ENCODE measurements at places on chromosomes 1 and 21. TPM values are rescaled to one million over a fixed set of nuclear protein-coding genes. Genes with fewer than 3 reads are reported as not detected.

DNA sequence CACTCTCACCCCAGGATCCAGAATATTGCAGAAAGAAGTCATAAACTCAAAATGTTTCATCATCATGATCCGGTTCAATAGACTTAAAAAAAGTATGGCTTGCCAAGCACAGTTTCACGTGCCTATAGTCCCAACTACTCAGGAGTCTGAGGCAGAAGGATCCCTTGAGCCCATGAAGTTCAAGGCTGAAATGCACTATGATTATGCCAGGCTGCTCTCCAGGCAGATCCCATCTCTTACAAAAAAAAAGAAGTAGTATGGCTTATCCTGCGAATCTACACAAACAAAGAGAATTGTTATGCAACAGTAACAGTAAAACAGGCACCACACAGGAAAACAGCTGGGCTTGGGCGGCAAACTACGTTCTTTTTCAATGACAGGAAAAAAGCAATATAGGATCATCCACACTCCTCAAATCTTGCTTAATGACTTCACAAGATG, 76.2 kb downstream of the EIF4G3 start:
- DNase-seq, result no peak

DNA sequence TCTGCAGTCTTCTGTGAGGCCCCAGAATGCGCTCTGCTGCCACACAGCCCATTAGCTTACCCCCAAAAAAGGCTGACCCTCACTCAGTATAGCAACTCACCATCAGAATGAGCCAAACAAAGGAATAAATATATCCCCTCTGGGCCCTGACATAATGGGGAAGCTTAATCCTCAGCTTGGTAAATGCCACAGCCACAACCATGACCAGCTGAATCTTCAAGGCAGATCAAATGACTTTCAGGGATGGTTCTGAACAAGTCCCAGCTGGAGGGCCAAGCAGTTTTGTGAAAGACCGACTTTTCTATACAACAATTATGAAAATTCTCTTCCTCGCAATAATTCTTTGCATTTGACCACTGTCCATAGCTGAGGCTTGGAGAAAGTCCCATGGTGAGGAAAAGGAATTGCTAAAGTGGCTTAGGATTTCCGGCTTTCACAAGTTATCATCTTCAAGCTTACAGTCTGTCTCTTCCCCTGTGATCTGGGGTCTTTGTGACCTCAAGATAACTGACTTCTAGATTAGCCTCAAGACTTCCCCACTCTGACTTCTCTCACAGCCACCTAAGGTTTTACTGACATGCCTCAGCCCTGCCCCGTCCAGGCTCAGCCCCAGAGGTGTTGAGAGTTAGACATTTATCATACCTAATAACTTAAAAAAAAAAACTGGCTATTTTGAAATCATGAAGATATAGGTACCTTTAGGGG, 47.8 kb upstream of the PBX1 start:
- DNase-seq, result no peak

- no peak for DNase-seq
Measured at GRCh38 chr21:46091631-46092025, 6.3 kb upstream of the COL6A2 start.

The BRDT gene
- total RNA-seq, result not detected

Data from left ventricle myocardium superior (tissue), 1 donor.